ENCODE measurements at places on chromosomes 5 and 9.
A peak's percentile ranks its signal among the peaks of the same experiment; 100 is the strongest.

- no peak for DNase-seq
These were observed 140.5 kb upstream of the TARS1 start for GRCh38 chr5:33300209-33300742.

DNA sequence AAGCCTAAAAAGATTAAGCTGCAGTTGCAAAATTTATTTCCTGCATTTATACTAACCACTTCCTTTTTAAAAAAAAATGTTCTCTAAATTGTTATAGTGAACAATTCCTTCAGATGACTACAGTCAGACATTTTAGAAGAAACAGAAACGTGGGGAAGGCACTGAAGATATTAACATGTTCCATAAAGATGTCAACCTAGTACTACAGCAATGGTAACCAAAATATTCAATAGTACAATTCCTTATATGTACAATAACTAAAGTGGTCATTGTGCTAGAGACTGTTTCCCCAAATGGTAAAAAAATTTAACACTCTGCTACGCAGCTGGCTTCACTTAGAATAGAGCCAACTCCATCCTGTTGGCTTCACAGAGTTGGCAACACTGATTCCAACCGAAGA is 97.7 kb downstream of the FNBP1 start:
- DNase-seq, result no peak

DNA sequence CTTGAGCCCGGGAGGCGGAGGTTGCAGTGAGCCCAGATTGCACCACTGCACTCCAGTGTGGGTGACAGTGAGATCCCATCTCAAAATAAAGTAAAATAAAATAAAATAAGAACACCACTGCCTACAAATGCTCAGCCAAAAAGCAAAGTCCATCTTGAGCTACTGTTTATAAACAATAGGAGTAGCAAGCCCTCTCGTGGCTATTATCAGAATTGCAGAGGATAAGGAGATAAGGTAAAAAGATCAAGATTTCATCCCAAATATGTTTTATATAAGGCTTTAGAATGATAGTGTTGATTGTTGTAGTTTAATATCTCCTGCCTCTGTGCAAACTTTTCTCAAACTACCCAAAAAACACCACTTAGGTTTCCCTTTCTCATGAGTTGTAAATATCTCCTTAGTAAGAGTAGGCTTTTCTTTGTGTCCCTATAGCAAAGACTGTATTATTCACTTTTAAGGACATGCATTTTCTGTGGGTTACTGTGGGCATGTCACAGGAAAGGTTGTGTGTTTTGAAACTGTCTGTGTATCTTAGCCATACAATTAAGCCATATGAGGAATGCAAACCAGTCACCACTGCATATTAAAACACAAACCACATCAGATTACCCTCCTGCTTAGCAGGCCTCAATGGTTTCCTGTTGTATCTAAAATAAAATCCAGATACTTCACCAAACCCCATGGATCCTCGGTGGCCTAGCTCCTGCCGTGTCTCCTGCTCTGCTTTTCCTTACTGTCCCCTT is 31.8 kb upstream of the CKS2 start:
- no peak for DNase-seq

DNA sequence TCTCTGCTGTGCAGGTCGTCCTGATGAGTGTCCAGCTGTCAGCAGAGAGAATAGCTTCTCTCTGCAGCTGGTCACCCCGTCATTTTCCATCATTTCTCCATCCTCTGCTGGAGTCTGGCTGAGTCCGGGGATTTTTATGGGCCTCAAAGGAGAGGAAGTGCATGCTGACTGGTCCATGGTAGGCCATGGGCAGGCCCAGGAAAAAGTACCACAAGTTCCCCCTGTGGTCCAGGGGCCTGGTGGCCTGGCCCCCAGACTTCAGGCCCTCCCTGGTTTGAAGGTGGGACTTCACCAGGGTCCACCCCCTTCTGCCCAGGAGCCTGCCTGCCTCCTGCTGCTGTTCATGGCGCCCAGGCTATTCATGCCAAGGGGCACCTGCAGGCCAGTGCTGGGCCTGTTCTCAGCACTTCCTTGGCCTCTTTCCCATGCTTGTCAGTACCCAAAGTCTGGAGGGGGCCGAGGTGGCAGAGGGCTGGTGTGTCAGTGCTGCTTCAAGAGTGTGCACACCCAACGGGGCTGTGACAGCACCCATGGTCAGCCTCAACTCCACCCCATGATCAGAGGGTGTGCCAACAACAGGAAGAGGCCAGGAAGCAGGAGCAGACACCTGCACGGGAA is 7.3 kb upstream of the MTMR12 start:
- no peak for DNase-seq

DNA sequence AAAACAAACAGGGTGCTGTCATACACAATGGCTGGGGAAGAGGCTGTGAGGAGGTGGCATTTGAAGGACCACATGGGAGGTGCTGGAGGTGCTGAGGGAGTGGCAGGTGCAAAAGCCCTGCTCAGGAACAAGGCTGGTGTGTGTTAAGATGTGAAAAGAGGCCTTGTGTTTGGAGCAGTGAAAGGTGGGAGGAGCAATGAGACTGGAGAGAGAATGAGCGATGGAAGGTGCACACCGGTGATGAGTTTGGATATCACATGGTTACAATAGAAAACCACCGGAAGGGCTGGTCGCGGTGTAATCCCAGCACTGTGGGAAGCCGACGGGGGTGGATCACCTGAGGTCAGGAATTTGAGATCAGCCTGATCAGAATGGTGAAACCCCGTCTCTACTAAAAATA is 9.2 kb upstream of the FIBCD1 start:
- DNase-seq, result no peak

- no peak for DNase-seq
These were observed 173.7 kb downstream of the GABRB2 start for GRCh38 chr5:161372682-161373344.

GRCh38 chr5:74594137-74595040 is 46.1 kb downstream of the ENC1 start:
- DNase-seq, result no peak

GRCh38 chr9:121771851-121772599 is 120.6 kb downstream of the DAB2IP start:
- no peak for DNase-seq

DNA sequence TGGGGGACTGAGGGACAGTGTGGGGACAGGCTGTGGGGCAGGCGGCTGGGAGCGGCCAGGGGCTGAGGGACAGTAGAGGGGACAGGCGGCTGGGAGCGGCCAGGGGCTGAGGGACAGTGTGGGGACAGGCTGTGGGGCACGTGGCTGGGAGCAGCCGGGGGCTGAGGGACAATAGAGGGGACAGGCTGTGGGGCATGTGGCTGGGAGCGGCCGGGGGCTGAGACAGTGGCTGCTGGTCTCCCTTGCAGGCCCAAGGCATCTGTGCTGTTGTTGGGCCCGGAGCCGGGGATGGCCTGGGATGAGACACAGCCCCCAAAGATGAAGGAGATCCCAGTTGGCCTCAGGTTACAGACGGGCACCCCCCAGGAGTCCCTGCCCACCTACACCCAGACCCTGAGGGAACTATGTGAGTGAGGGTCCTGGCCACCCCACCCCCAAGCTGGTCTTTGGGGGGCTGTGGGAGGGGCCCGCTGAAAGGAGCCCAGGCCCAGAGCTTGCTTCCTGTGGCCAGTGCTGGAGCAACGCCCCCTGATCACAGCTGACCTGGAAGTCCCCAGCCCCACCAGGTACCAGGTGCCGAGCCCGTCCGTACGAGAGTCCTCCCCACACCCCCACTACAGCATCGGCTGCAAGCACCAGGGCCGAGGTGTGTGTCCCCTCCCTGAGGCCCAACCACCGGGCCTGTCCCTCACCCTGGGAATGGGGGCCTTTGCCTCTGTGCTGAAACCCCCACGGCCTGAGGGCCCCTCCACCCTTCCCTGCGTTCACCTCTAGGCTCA is 593 bp downstream of the STPG3 start:
- no peak for DNase-seq

DNA sequence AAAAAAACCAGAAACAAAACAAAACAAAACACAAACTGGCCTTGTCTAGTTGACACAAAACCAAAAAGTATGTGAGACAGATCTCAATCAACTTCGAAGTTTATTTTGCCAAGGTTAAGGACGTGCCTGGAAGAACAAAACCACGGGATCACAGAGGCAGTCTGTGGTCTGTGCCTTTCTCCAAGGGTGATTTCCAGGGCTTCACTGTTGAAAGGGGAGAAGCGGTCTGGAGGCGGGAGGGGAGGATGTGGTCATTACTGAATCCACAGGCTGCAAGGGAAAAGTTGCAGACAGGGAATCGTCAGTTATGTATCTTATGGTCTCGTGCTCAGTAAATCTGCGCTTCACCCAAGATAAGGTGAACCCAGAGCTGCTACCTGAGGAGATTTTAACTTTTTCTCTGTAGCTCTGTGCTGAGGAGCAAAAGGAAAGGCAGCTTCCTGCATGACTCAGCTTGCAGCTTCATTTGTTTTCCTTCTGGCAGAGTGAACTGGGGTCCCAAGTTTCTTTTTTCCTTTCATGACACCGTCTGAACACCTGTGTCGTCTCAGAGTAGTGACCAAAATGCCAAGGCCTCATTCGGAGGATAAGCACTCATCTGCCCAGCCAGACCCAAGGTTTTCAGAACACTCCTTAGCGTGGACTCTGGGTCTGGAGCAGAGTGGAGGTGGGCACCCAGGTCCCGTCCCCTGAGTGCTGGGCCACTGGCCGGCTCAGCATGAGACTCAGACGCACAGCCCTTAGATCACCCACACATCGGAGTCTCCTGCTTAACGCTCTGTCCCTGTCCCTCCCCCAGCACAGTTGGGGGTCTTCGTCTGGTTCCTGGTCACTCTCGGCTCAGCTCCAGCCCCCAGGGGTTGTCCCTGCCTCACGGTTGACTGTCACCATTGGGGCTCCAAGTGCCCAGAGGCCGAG is 25.9 kb downstream of the ROPN1L start:
- DNase-seq, result no peak

DNA sequence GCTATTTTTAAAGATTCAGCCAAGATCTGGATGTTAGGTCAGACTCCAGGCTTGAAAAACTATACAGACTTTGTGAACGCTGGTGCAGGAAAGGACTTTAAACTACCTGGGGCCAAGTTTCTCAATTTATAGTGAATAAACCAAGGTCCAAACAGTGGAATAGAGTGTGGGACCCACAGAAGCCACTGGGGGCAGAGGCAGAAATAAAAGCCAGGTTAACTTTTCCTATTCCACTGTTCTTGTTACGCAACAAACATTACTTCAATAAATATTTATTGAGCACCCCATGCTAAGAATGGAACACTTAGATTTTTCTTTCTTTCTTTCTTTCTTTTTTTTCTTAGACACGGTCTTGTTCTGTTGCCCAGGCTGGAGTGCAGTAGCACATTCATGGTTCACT is 11.0 kb upstream of the HAVCR1 start:
- no peak for DNase-seq

DNA sequence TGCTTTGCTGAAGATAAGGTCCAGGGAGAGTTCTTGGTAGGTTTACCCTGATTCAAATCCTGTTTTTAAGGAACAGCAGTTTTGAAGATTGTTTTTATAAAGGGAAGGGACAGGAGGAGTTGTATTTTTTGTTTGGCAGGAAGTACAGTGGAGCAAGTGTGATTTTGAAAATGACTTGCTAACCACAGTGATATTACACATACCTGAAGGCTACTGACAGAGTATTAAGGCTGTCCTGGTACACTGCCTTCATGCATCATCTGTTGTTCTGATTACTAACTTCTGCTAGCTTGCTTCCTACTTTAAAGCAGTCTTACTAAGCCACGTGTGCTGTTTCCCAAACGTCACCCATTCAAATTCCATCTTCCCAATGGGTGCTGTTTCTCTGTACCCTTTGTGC is 559.5 kb upstream of the SGCD start:
- no peak for DNase-seq

GRCh38 chr5:170327829-170328228 is 30.3 kb upstream of the LCP2 start:
- DNase-seq, result no peak

GRCh38 chr9:84513979-84514378 is 155.6 kb upstream of the NTRK2 start:
- no peak for DNase-seq

GRCh38 chr5:178273665-178274541 is 41.3 kb upstream of the PHYKPL start:
- no peak for DNase-seq

GRCh38 chr5:135642488-135642870 is 63.7 kb upstream of the CXCL14 start:
- DNase-seq, result no peak

DNA sequence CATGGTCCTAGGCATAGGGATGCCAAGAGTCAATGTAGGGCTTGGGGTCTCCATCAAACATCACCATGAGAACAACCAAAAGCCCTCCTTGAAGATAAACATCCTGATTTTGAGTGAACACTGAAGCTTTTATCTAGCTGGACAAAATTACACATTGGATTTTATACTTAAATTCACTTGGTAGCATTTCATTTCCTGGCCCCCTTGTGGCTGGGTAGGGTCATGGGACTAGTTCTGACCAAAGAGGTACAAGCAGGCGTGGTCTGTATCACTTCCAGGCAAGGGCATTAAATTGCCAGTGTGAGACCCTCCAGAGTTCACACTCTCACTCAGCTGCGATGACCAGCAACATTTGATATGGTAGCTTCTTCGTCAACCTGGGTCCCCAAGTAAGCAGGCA is 320.3 kb downstream of the ACTL7B start:
- no peak for DNase-seq

GRCh38 chr5:169832845-169833244 is 147.4 kb downstream of the INSYN2B start:
- no peak for DNase-seq

DNA sequence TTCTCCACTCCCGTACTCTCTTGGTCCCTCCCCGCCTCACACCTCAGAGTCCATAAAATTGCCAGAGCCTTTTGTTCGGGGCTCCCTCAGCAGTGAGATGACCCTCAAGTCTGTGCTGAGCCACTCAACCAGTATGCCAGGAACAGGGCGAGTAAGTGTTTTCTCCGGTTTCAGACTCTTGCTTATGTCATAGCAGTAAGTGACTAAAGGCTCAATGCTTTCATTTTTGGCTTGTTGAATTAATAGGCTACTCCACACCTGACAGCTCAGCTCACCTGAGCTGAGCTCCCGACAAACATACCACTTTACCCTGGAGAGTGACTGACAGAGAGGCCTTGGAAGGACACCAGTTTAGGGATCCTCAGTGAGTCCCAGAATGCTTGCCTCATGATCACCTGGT is 30.5 kb downstream of the PCSK1 start:
- no peak for DNase-seq

- no peak for DNase-seq
These were observed 65.6 kb downstream of the COL5A1 start for GRCh38 chr9:134707031-134707680.

GRCh38 chr9:109894921-109895758 is 115.1 kb downstream of the PALM2AKAP2 start:
- no peak for DNase-seq

- DNase-seq, result no peak
These were observed 214.1 kb upstream of the TLE4 start for GRCh38 chr9:79357616-79358015.

GRCh38 chr9:272251-273213 is 57.9 kb downstream of the DOCK8 start:
- peak; percentile 38 for DNase-seq
